ENCODE measurements at places on chromosomes 3 and 15.

DNA sequence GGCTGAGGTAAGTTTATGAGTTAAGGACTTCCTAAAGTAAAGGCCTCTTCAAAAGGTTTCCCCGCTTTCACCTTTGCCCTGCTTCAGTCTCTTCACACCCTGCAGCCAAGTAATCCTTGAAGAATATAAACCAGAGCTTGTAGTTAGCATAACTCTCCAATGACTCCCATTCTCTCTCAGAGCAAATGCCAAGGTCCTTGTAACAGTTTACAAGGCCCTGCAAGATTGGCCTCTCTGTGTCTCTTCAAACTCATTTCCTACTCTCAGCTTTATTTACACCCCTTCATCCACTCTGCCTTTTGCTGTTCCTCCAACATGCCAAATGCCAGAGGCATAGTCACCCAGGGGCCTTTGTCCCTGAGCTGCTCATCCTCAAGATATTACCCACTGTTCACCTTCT, 60.5 kb upstream of the MME start:
- no peak for DNase-seq

DNA sequence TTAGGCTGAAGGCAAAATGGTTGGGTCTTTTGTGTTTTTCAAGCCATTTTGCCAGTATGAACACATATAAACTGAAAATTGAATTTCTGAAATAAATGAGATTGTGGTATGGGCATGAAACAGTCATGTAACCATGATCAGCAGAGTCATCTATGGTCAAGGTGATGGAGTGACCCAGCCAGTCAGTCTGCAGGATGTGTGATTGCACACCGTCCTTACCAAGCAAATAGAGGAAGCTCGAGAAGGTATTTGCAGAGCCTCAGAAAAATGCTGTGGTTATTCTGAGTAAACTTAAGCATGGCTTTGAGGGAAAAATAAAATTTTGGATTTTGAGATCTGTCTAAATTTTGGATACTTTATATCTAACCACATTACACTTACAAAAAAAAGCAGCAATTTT, 95.9 kb upstream of the RNF7 start:
- DNase-seq, result no peak

- no peak for DNase-seq
Measured at GRCh38 chr3:99466331-99466730, 172.1 kb upstream of the COL8A1 start.

GRCh38 chr3:30418443-30418842, 188.0 kb upstream of the TGFBR2 start:
- no peak for DNase-seq

DNA sequence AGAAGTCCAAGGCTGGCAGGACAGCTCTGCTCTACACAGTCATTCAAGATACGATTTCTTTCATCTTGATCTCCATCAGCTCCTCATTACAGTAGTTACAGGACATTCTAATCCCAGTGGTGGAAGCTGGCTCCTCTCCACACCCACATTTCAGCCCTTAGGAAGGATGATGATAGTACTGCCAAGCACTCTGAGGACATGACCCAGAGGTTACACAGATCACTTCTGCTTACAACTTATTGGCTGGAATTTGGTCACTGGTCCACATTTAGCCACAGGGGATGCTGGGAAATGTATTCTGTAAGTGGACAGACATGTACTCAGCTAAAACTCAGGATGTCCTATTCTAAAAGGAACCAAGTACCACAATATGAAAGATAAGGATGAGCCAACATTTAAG, 77.1 kb downstream of the IQCH start:
- DNase-seq, result no peak

DNA sequence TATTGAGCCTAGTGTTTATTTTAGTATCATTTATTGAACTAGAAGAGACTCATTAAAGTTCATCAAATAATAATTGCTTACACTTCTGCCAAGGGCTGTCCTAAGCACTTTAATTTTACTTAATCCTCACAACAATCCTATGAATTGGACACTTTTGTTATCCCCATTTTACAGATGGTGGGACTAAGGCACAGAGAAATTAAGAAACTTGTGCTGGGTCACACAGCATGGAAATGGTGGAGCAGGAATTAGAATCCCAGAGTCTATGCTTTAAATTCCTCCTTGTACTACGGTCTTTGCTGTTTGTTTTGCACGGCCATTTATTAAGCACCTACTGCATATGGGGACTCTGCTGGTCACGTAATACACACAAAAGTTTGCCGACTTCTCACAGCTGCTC, 7.9 kb downstream of the ATP2B2 start:
- no peak for DNase-seq

- no peak for DNase-seq
Measured at GRCh38 chr15:89007989-89008388, 80.3 kb upstream of the ABHD2 start.

DNA sequence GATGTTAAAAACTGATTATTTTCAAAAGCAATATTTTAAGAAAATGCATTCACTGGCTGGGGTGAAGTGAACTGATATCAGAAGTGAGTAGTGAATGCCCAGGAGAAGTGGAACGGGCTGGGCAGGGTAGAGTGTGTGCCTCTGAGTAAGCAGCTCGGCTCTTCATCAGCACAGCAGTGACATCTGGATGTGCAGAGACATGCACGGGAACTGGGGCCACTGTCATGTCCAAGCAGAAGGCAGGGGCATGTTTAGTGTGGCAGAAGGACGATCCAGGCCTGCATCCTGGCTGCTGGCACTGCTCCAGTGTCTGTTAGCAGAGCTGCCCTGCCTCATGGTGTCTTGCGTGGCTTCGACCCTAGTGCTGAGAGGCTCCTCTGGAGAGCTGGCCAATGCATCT, 305.6 kb upstream of the LRRFIP2 start:
- no peak for DNase-seq

DNA sequence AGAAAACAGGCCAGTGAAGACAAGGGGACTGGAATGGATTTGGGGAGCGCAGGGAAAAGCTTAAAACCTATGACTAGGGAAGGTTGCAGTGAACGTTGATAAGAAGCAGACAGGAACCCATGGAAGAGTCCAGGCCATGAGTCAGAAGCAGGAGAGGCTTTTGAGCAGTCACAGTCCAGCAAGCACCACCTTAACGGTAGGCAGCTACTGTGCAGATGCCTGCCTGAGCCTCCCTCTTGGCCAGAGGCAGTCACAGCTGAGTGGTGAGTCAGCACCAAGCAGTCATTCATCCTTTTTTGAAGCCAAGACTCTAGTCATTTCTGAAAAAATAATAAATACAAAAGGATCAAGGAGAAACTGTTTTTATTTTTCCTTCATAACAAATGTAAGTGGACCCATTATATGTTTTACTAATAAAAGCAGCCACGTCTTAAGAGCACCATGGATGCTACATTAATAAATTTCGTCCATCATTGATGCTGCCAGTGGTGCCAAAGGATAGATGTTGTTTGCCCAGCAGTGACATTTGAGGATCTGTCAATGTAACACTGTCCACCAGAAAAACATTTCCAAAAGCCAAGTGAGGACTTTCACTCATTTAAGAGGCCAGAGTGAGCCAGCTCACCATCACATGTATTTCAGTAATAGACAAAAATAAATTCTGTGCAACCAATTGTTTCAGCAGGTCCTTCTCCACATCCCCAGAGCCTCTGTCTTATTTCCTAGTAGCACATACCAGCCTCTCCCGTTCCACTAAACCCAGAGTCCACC, 42.1 kb upstream of the ACTC1 start:
- DNase-seq, result no peak

GRCh38 chr15:98651581-98652220, 3.4 kb downstream of the IGF1R start:
- no peak for DNase-seq

- DNase-seq, result no peak
Measured at GRCh38 chr3:65168547-65168946, 480.7 kb upstream of the ADAMTS9 start.

- no peak for DNase-seq
Measured at GRCh38 chr3:123159926-123160635, 41.7 kb upstream of the SEC22A start.

GRCh38 chr3:129650256-129650872, 43.9 kb upstream of the PLXND1 start:
- DNase-seq, result peak; percentile 32

- DNase-seq, result no peak
Measured at GRCh38 chr3:134655706-134656105, 4.9 kb upstream of the KY start.

DNA sequence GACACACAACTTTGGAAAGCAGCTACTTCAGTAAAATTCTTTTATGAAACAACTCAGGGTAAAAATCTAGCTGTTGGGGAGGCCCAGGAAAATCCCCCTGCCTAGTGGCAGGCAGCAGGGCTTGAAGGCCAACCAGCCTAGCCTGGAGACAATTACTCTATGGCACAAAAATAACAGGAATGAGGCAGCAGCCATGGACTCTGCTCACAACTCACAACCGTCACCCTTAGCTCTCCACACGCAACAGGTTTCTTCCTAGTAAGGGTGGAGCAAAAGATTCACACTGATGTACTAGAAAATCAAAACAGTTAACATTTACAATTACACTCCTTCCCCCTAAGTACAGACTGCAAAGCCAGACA, 530 bp upstream of the FBXL22 start:
- no peak for DNase-seq

- DNase-seq, result no peak
Measured at GRCh38 chr15:69704700-69705099, 252.1 kb downstream of the RPLP1 start.

DNA sequence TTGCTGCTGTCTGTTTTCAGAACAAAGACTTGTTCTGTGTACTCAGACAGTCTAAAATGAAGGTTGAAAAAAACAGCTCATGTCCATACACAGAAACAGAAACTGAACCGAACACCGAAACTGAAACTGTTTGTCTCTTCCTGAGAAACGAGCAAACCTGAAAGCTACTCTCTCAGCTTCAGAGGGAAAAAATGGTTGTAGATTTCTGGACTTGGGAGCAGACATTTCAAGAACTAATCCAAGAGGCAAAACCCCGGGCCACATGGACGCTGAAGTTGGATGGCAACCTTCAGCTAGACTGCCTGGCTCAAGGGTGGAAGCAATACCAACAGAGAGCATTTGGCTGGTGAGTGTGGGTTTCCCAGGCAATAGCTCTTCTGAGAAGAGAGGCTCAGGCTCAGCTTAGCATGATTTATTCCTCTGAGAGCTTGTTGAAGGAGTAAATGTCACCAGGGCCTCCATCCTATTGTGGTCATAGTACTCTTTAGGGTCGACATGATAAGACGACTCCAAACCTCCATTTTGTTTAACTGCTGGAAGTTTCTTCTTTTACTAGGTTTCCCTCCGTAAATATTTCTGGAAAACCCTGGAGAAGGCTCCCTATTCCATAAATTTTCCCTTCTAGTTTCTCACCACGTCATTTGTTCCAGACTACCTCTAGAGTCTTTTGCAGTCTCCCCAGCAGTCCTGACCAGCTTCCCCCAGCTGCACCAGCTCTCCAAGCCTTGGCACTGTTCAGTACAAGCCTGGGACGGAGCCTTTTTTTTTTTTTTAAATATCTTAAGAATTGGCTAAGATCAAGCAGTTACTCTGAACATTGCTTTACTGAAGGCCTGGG, at the start of gene RTP4:
RTP4 (plus strand) TSS at position 135 of the 838 bp plus-strand sequence; CDS start at position 192, 57 bp downstream.
- peak; percentile 42 for DNase-seq

DNA sequence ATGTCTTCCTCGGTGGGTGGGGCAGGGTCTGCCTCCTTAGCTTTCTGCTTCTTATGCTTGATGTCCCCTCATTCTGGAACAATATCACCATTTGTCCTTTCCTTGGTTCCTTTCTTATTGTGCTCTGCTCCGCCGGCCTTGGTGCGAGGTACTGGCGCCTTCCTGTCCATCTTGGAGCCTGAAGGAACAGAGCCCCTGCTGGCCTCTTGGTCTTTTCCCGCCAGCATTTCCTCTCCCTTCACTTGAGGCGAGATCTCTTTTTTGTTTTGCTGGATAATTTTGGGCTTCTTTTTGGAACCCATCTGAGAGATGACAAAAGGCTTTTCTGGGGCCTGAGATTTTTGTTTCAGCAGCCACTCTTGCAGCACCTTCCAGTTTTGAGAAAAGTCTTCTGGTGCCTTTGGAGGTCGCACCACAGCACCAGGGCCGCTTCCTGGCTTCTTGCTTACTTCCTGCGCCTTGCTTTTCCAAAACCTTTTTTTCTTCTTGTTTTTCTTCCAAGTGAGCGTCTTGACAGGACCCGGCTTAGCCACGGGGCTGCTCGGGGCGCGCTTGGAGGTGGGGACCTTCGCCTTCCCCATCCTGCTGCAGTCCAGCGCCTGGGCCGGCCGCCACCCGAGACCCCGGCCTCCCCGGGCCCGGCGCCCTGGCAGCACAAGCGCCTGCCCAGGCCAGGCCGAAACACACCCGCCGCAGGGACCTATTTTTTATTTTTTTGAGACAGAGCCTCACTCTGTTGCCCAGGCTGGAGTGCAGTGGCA, 127.1 kb downstream of the KLF13 start:
- no peak for DNase-seq

- DNase-seq, result no peak
Measured at GRCh38 chr15:51267051-51267702, 71.2 kb downstream of the CYP19A1 start.

GRCh38 chr3:47473391-47473790, 2.4 kb downstream of the SCAP start:
- no peak for DNase-seq

- no peak for DNase-seq
Measured at GRCh38 chr15:37586976-37587375, 347.5 kb upstream of the TMCO5A start.

- no peak for DNase-seq
Measured at GRCh38 chr15:78263351-78263781, 996 bp upstream of the DNAJA4 start.

DNA sequence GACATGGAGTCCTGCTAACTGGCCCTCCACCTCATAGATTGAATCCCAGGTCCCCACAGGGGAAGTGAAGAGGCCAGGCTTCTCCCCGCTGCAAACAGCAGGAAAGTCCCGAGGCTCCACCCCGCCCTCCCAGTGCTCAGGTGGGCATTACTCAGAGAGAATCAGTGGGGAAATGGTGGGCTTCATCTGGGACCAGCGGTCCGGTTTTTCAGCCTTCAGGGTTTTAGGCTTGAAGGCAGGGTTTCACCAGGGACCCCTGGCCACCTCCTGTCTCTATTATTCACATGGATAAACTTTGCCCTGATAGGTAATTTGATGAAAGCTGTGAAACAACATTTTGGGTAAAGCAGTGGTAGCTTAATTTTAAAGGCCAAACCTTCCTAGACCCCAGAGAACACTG, 31.3 kb downstream of the MKRN3 start:
- no peak for DNase-seq

- DNase-seq, result peak; percentile 50
Measured at GRCh38 chr15:78808550-78808949, 2.7 kb downstream of the ADAMTS7 start.

DNA sequence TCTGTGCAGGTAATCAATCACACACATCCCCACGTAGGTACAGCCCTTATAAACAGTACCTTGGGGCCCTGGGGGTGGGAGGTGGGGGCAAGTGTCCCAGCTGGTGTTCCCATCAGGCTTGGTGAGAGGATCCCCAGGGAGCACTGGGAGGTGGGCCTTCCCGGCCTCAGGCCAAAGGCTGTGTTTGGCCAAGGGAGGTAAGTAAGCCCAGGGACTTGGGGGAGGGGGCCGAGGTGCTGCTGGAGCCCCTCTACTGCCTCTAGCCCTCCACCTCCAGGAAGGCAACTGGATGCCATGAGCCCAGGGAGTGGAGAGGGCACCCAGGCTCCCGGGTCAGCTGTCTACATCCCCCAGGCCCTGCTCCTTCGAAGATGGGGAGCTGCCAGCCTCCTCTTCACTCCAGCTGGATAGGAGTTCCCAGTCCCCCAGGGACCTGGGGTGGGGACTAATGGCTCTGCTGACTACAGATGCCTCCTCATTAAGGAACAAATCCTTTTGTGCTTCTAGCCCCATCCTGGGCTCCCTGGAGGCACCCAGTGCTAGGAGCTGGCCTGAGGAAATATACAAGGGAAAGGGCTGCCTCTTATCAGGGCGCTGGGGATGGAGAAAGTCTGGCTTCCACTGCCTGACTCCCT, 33.1 kb downstream of the RNU5B-1 start:
- DNase-seq, result no peak
